Hepatic stellate cell (primary cell): ENCODE measurements at places on chromosomes 12 and 14.
A peak's percentile ranks its signal among the peaks of the same experiment; 100 is the strongest.

DNA sequence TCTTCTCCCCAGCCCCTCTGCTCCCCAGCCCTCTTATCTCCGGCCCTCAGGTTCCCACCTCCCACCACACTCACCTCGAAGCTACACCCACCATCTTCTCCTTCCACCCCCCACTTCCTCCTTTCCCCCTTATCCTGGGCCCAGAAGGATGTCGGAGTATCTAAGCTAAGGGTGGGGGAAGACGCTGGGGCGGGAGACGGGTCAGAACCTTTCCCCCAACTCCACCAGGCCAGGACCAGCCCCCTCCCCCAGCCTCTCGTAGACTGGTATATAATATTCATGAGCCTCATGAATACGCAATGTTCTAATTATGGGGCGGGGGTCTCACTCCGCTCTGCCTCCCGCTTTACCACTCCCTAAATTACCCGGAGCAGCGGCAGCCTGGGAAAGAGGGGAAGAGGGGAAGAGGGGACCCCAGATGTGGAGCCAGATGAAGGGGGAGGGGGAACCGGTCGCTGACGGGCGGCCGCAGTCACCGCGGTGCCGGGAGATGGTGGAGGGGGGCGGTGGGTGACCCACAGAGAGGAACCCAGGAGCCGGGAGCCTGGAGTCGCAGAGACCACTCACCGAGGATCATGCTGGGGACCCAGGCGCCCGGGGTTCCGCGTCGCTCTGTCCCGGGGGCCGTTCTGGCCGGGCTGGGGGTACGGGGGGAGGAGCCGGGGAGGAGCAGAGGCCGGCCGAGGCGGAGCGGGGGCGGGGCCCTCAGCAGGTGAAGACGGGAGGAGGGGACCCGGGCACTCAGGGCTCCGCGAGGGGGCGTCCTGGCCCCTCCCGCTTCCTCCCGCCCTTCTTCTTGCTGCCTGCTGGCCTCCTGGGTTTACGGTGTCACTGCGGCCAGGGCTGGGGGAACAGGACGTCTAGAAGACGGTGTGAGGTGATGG is 6.4 kb upstream of the ZNF385A start:
- no peak for DNase-seq

DNA sequence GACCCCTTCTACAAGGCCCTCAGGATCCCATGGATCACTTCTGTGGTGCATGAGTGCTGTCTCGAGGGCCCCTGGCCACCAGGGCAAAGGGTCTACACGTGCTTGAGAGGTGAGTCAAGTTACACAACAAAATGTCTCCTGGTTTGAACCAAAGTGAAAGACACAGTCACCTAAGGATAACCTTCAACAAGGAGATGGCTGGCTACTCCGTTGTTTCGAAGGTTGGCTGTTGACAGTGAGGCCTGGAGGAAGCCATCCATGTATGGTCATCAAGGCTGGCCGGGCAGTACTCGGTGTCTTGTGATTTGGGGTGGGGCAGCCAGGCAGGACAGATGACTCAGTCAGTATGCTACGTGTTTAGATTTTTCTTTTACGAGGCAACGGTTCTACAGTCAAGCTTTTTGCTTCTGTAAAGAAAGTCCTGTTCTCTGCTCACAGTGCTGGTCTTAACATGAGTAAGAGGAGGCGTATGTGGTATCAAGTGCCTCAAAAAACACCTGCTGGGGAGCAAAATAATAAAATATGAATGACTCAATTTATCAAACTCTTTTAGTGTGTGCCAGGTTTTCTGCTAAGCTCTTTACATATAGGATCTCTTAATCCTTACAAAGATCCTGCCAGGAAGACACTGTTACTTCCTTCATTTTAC is 18.0 kb upstream of the NT5DC3 start:
- peak; percentile 72 for DNase-seq

- no peak for DNase-seq
Observed at GRCh38 chr14:75961662-75962061, 20.1 kb downstream of the TGFB3 start.

DNA sequence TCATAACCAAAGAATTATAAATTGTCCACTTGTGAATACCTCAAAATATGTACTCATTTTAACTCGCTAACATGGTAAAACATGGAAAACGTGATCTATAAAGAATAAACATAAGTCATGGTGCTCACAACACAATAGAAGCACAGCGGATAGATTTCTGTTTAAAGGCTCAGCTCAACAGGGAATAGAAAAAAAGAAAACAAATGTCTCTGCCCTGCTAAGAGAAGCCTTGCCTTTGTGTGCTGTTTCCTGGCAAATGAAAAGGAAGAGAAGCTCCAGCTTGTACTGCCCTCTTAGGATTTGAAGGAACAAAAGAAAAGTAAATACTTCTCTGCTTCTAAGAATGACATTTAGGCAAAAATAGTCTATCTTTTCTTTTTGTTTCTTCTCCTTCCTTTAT is 121.0 kb upstream of the KRR1 start:
- DNase-seq = no peak

DNA sequence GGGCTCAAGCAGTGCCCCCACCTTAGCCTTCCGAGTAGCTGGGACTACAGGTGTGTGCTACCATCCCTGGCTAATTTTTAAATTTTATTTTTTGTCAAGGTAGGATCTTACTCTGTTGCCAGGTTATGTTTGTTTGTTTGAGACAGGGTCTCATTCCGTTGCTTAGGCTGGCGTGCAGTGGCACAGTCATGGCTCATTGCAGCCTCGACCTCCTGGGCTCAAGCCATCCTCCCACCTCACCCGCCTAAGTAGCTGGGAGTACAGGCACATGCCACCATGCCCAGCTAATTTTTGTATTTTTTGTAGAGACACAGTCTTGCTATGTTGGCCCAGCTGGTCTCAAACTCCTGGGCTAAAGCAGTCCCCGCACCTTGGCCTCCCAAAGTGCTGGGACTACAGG is 83.3 kb upstream of the KCNH3 start:
- DNase-seq = no peak

DNA sequence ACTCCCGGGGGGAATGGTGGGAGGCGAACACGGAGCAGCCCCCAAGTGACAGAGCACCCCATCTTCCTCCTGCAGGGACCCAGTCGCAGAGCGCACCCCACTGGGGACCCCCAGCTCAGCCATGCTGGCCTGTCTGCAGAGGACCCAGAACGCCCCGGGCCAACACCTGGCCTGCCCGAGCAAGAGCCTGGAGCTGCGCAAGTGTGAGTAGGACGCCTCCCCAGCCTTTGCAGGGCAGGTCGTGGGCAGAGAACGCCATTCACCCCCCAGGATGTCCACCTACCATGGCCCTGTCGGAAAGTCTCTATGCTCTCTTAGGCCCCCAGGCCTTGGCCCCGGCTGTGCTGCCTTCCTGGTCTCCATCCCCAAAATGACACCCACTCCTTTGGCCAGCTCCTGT is 30.4 kb downstream of the FAM222A start:
- no peak for DNase-seq

DNA sequence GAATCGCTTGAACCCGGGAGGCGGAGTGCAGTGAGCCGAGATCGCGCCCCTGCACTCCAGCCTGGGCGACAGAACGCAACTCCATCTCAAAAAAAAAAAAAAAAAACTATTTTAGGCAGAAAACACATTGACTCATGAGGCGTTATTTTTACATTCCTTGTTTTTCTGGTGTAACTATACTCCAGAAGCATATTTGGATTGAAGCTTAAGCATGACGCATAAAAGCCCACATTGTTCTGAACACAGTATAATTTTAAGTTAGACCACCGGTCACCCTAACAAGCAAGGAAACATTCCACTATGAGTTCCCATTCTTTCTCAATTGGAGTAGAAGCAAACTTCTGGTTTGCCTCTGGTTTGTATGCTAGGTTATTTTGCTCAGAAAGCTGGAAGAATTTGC is 173.0 kb downstream of the MYRFL start:
- no peak for DNase-seq

- no peak for DNase-seq
Observed at GRCh38 chr14:99686557-99687283, 2.6 kb downstream of the CYP46A1 start.

DNA sequence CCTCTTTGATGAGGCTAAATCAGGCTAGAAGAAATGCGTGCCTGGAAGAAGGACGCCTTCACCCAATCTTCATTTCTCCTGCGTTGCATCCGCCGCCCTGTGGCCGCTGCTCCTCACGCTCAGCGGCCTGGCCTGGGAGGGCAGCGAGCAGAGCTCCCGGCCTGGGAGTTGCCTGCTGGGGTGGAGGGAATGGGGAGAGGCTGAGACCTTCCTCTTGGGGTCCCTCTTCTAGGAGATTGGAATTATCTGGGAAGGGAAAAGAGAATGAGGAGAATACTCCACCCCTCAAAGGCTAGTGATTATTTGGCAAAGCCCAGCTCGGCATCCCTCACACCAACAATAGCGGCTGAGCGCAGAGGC is 2.4 kb upstream of the HOXC12 start:
- no peak for DNase-seq

GRCh38 chr14:50620341-50620740 is 47.8 kb downstream of the SAV1 start:
- no peak for DNase-seq

GRCh38 chr12:86249851-86250250 is 6.3 kb downstream of the MGAT4C start:
- DNase-seq = no peak

DNA sequence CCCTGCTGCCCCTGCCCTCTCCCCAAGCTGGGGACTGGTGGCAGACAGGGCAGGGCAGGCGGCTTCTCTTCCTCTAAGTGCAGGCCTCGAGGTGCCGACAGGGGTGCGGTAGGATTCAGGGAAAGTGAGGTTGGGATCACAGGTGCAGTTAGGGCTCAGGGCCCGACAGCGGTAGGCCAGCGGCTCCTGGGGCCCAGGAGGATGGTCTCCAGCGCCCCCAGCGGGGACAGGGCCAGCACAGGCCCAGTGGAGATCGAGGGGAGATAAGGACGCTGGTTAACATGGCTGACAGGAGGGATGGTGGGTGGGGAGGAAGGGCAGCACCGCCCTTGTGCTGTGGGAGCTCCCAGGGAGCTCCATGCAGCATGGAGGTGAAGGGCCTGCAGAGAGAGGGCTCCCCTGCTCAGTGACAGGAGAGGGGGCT is 935 bp upstream of the CRIP1 start:
- peak; percentile 65 for DNase-seq

DNA sequence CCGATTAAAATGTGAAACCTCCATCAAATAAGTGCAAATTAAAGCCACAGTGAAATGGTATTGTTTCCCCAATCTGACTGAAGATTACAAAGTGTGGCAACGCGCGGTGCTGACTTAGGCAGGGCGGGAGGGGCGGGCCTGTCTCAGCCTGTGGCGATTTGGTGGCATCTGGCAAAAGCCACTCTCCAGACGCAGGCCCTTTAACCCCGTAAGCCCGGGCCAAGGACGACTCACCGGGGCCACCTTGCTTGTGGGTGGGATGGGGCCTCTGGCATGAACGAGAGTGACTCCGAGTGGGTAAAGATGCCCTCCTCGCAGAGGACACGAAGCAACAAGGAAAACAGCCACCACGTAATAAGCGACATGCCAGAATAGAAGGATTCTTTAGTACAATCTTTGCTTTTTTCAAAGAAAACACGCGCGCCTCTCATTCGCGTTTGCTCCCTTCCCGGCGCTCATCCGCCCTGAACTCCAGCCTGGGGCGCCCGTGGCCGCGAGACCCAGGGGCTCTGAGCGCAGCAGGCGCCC is 815 bp downstream of the DEGS2 start:
- DNase-seq = no peak

DNA sequence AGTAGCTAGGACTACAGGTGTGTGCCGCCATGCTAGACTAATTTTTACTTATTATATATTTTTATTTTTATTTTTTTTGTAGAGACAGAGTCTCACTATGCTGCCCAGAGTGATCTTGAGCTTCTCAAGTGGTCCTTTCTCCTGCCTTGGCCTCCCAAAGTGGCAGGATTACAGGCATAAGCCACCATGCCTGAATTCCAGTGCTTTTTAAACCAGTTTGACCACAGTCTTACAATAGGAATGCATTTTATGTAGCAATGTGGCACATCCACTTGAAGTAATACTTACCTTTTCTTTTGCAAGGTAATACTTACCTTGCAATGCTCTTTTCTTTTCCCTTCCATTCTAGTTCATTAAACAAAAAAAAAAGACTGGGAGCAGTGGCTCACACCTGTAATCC is 38.0 kb upstream of the CPM start:
- DNase-seq = no peak
